Activated CD8-positive, alpha-beta T cell treated with anti-CD3 and anti-CD28 coated beads for 36 hours (primary cell): ENCODE measurements at places on chromosomes 11 and 22.

- no peak overlapping the region for H3K4me3 ChIP-seq
- H3K27ac ChIP-seq = no peak overlapping the region
- DNase-seq = no peak
- no peaks in the 10 kb centered on the region for H3K27me3 ChIP-seq
- peaks cover 3% of the 10 kb centered on the region for H3K4me1 ChIP-seq
Measured at GRCh38 chr11:13717331-13717730, 48.9 kb downstream of the FAR1 start.

- no peak for DNase-seq
- H3K4me3 ChIP-seq = no peak overlapping the region
- peaks cover 25% of the 10 kb centered on the region for H3K27me3 ChIP-seq
- H3K27ac ChIP-seq = no peak overlapping the region
- H3K4me1 ChIP-seq = no peaks in the 10 kb centered on the region
Measured at GRCh38 chr11:128896356-128896755, 5.2 kb downstream of the KCNJ5 start.

GRCh38 chr11:35523331-35523768, 2.1 kb downstream of the PAMR1 start:
- DNase-seq = no peak
- H3K36me3 ChIP-seq = no peaks in the 10 kb centered on the region
- peaks cover 53% of the 10 kb centered on the region for H3K27me3 ChIP-seq
- no peak overlapping the region for H3K4me3 ChIP-seq
- H3K27ac ChIP-seq = no peak overlapping the region

DNA sequence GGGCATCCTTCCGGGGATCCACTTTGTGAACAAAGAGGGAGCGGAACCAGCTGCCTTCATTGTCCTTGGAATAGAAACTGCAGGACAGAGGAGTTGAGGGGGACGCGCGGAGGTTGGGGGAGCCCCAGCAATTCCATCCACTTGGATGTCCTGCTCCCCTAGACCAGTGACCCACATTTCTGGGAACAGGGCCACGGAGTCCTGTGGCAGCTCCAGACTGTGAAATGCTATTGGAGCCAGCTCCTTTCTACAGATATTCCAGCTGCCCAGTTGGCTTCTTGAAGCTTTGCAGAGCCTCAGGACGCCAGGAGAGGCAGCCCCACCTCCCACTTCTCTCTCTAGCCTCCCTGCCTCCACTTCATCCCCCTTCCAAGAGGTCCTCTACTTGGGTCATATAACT, 10.5 kb downstream of the NIPSNAP1 start:
- no peak overlapping the region for H3K27ac ChIP-seq
- no peak for DNase-seq

DNA sequence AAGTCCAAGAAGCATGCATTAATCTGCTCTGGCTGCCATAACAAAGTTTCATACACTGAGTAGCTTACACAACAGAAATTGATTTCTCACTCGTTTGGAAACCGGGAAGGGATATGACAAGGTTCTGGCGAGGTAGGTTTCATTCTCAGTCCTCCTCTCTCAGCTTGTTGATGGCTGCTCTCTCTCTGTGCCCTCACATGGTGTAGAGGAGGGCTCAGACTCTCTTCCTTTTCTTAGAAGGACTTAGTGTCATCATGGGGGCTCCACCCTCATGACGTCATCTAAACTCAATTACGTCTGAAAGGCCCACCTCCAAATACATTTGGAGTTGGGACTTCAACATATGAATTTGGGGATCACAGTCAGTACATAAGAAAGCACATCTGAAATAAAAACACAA, 18.6 kb downstream of the GLYATL1 start:
- H3K36me3 ChIP-seq = no peaks in the 10 kb centered on the region
- H3K27me3 ChIP-seq = peaks cover 8% of the 10 kb centered on the region
- peaks cover 3% of the 10 kb centered on the region for H3K4me1 ChIP-seq
- H3K27ac ChIP-seq = no peak overlapping the region

GRCh38 chr22:43004362-43005035, 10.4 kb downstream of the PACSIN2 start:
- peaks cover 3% of the 10 kb centered on the region for H3K36me3 ChIP-seq
- peaks cover 77% of the 10 kb centered on the region for H3K4me1 ChIP-seq
- H3K4me3 ChIP-seq = no peak overlapping the region
- peak; percentile 53 for DNase-seq
- no peaks in the 10 kb centered on the region for H3K27me3 ChIP-seq
- peak overlapping the region; percentile 60 for H3K27ac ChIP-seq

DNA sequence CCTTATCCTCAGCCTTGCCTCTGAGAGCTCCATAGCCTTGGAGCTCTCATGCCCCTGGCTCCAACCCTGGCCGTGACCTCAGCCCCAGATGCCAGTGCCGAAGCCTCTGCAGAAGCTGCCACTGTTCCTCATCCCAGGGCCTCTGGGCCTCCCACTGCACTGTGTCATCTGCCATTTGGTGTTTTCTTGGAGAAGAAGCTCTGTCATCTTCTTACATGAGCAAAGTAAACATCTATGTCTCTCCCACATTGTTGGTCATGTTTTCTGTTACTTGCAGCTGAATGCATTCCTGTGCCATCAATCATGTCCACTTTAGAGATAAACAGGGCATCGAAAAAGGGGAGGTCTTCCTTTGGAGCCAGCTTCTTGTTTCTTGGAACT, 45.0 kb upstream of the FTH1 start:
- H3K4me3 ChIP-seq = no peak overlapping the region
- peaks cover 4% of the 10 kb centered on the region for H3K27me3 ChIP-seq
- H3K4me1 ChIP-seq = no peaks in the 10 kb centered on the region
- no peak overlapping the region for H3K27ac ChIP-seq

GRCh38 chr11:83711106-83711527, 424.9 kb upstream of the CCDC90B start:
- H3K27me3 ChIP-seq = peaks cover 3% of the 10 kb centered on the region
- no peak overlapping the region for H3K27ac ChIP-seq
- no peak overlapping the region for H3K4me3 ChIP-seq
- H3K4me1 ChIP-seq = no peaks in the 10 kb centered on the region
- no peaks in the 10 kb centered on the region for H3K36me3 ChIP-seq
- no peak for DNase-seq

GRCh38 chr11:80473562-80473961, 1032.7 kb upstream of the TENM4 start:
- no peaks in the 10 kb centered on the region for H3K36me3 ChIP-seq
- no peak overlapping the region for H3K27ac ChIP-seq
- no peaks in the 10 kb centered on the region for H3K4me1 ChIP-seq
- no peaks in the 10 kb centered on the region for H3K27me3 ChIP-seq

GRCh38 chr11:66081505-66081904, 11.4 kb downstream of the PACS1 start:
- H3K27me3 ChIP-seq = no peaks in the 10 kb centered on the region
- peak overlapping the region; percentile 99 for H3K27ac ChIP-seq
- peak; percentile 89 for DNase-seq
- peaks cover 89% of the 10 kb centered on the region for H3K4me1 ChIP-seq
- H3K36me3 ChIP-seq = peaks cover 20% of the 10 kb centered on the region
- peak overlapping the region; percentile 75 for H3K4me3 ChIP-seq

- no peak for DNase-seq
- H3K36me3 ChIP-seq = peaks cover 60% of the 10 kb centered on the region
- no peak overlapping the region for H3K4me3 ChIP-seq
- H3K4me1 ChIP-seq = peaks cover 32% of the 10 kb centered on the region
- no peaks in the 10 kb centered on the region for H3K27me3 ChIP-seq
Measured at GRCh38 chr11:12213883-12214282, 103.5 kb downstream of the MICAL2 start.
